Upper lobe of left lung (tissue), 6 donors: ENCODE measurements at places on chromosomes 6 and 20.

GRCh38 chr6:43773980-43774775 is 4.2 kb downstream of the VEGFA start:
- no peak for DNase-seq

DNA sequence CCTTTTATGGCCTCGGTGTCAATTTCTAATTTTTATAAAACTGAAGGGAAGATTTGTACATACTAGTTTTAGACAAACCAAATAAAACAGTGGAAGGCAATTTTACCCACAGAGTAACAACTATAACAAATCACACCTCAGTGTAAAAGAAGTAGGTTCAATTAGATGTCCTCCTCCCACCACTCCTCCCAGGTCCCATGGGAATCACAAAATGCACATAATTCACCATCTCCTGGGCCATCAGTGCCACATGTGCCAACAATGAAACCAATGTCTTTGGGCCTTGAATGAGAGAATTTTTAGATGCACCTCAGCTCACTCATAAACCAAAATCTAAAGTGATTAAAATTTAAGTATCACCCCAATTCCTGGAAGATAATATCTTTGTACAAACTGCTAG is 267.8 kb downstream of the BTBD9 start:
- DNase-seq, result no peak

DNA sequence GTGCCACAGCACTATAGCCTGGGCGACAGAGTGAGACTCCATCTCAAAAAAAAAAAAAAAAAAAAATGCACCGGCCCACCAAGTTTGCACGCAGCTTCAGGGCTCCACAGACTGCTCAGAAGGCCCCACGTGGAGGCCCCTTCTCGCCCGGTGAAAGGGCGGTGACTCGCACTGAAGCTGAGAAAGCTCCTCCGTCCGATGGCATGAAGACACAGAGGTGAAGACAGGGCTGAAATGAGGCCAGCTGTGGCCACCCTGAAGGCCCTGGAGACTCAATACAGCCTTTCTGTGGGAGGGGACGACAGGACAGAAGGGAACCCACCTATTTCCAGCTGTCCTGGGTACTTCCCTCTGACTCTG is 84.0 kb downstream of the PTPN1 start:
- no peak for DNase-seq

- no peak for DNase-seq
Observed at GRCh38 chr20:23096986-23097520, 10.9 kb upstream of the CD93 start.

GRCh38 chr6:38095054-38095453 is 275.5 kb downstream of the ZFAND3 start:
- DNase-seq, result no peak

DNA sequence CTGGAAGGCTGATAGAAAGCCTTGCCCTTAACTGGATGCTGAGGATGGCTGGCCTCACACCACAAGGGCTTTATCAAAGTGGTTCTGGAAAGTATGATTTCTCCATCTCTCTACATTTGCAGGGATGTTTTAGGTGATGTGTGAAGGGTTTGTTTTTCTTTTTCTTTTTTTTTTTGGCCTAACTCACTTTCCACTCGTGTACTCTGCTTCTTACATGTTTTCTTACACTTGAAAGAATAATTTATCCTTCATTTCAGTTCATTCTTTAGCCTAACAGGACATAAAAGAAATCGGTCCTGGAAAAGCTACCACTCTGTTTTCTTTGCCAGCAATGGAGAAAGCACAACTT is 41.2 kb downstream of the ISM1 start:
- DNase-seq, result no peak

DNA sequence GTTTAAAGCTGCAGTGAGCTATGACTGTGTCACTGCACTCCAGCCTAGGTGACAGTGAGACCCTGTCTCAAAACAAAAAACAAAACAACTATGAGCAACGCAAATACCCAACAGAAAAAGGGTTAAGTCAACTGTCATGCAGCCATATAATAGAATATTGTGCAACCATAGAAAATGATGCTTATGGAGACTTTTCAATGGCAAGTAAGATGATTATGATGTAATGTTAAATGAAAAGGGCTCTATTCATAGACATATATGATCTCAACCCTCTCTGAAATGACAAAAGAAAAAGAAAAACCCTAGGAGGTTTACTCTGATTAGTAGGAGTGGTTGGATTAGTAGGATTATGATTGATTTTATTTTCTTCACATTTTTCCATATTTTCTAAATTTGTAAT is 41.3 kb upstream of the TBC1D7 start:
- no peak for DNase-seq

DNA sequence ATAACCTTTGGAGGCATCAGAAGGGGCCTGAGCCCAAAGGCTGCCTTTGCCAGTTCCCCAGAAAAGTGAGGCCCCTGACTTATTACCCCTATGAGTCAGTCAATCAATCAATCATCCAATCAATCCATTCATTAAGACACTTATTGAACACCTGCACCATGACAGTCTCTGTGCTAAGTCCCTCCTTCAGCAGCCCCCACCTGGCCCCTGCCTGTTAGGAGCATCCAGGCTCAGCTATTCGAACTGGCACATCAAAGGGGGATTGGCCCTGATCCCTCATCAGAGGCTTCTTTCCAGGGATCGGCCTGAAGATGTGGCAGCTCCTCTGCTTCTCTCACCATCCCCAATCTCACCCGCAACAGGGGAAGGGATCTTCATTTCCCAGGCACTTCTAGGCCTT is 27.7 kb upstream of the VEGFA start:
- DNase-seq, result peak; percentile 12

- DNase-seq, result no peak
Observed at GRCh38 chr6:105884426-105884825, 201.7 kb upstream of the PRDM1 start.

DNA sequence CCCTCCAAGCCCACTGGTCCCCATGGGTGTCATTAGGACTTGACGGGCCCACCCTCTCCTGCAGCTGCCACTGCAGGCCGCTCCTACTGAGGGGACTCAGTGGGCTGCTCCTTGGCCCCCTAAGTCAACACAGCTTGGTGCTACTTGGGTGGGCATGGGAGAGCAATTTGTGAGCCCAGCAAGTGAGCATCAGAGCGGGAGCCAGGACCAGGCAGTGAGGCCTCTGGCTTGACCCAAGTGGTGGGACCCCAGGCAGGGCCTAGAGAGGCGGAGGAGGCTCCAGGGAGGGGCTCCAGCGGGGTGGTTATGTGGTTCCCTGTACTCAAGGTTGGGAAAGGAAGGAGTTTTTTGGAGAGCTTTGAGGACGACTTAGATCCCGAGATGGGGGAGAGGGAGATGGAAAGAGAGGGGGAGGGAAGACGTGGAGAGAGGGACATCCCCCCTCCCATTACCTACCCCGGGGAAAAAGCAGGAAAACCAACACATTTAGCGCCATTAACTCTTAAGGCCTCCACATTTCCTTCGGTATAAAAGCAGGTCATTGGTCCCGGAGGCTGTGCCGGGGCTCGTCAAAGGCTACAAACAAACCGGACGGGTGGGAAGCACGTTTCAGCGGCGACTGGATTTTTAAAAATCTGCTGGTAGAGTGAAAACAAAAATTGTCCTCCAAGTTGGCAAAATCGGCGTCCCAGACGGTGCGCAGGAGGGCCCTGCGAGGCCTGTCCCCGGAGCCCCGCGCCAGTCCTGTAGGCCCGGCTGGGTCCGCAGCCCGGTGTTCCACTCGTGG is 8.8 kb downstream of the FOXC1 start:
- DNase-seq, result no peak

DNA sequence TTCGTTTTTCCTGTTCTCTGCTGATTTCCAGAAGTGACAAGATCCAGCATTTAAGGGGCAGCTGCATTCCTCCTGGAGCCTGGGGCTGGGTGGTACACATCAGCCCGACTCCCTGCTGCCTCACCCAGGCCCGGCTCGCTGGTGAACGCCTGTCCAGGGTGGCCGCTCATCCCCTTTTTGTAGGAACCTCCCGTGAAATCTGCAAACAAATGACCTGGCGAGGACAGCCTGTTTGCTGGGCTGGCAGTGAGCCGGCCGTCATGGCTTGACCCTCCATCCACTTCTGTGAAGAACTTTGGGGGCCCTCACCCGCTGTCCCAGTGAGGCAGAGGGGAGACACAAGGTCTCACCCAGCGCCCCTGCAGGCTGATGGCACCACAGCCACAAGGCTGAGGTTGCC is 39.0 kb downstream of the PYGB start:
- DNase-seq, result no peak

- DNase-seq, result no peak
Observed at GRCh38 chr6:11938285-11938890, 73.7 kb upstream of the HIVEP1 start.

- no peak for DNase-seq
Observed at GRCh38 chr6:167654389-167654788, 172.3 kb upstream of the AFDN start.

GRCh38 chr6:163999475-164000125 is 585.1 kb downstream of the QKI start:
- no peak for DNase-seq

GRCh38 chr20:443223-443775 is 19.0 kb downstream of the TBC1D20 start:
- DNase-seq, result no peak

- DNase-seq, result no peak
Observed at GRCh38 chr6:169215201-169215681, 38.4 kb downstream of the THBS2 start.

DNA sequence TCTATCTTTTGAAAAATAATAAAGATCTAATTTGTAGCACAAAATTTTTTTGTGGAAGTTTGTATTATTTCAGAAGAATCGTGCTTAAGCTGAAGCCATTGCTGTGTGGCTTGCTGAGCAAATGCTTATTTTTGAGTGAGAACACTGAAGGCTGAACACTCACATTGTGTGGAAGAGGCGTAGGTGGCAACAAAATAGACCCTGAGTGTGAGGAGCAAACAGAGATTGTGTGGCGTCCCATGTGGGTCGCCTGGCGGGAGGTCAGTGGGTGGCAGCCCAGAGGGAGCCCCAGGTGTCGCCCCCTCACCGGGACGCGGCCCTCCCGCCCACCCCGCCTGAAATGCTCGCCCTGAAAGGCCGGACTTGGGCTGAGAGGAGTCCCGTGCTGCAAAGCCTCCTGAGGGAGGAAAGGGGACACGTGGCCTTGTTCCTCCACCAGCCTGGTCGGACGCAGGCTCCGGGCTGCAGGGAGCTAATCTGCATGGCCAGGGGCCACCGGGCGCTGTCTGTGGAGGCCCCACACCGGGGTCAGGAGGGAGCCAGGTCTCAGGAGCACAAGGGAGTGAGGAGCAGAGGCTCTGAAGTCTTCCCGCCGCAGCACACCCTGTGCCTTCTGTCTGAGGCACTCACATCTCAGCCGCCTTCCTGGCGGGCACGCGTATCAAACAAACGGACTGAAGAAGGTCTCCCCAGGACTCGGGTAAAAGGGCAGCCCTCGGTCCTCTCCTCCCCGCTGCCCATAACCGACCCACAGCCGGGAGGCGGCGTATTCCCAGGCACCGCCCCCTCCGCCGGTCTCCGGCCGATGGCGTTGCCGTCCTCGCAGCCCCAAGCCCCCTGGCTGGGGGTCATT is 15.9 kb downstream of the DDO start:
- peak; percentile 84 for DNase-seq

DNA sequence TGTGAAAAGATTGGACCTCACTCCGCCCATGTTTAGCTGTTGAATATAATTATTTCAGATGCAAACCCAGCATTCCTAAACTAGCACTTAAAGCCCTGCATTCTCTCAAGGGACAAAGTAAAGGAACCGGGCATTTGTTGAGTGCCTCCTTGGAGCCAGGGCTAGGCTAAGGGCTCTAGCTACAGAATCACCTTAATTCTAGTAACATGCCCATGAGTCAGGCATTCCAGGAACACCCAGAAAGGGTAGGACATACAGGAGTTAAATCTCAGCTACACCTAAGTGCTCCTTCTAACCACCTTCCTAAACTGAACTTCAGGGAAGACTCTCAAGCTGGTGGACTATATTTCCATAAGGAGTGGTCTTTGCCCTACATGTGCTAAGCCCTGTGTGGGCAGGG is 89.4 kb downstream of the SLC24A3 start:
- DNase-seq, result no peak

- DNase-seq, result no peak
Observed at GRCh38 chr6:7445885-7446461, 56.4 kb downstream of the RIOK1 start.

GRCh38 chr6:104653781-104654180 is 205.9 kb downstream of the HACE1 start:
- DNase-seq, result no peak

DNA sequence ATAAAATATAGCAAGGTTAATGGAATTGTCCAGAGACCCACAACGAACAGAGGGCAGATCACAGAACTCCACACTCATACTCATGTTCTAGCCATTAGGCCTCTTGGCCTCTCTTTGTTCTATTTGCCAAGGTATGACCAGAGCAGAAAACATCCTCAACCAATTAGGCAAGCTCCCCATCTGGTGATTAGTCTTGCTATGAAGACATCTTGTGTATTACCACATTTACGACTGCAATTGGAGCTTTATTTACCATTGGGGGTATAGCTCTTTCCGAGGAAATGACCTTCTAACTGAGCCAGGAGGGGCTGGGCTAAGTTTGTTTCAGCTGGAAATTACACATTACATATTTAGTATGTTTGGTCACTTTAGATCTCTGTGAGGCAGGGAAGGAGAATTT is 593.9 kb downstream of the CD109 start:
- DNase-seq, result no peak

DNA sequence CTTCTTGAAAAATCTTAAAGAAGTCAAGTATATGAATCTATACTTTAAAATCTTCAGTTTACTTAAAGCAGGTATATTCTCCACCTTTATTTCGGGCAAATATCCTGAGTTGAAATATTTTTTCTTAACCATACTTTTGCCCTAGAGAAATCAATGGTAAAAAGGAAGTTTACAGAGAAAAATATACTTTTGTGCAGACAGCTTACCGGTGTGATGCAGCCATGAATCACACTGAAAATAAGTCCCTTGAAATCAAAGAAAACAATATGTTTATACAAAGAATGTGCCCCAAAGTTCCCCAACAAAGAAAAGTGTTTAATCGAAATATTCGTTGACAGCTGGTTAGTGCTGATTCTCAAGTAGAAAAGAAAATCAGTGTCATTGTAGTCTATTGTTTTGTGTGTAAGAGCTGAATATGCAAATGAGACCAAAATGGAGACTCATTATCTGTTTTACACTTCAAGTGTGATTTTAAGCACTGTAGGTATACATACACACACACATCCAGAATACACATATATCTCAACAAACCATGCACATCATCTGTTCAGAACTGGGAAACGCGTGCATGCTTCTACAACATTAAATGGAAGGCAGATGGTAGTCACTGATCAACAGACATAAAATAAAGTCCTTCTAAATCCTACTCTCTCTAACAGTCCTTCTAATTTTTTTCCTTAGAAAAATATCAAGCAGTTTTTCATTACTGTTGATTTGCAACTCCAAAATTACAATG is 73.3 kb downstream of the BTBD9 start:
- DNase-seq, result no peak

DNA sequence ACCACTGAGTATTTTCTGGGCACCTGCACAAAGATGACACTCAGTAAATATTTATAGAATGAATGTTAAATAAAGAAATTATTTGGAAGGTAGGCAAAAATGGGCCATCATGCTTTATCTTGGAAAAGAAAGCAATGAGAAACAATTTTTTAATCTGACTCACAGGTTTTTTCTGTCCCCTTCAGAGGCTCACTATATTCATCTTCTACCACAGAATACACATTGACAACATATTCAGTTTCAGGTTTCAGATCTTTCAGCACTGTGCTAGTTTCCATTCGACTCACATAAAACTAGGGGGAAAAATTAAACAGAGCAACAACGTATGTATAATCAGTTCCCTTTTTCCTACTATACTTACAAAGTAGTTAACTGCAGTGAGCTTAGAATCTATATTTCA is 58.3 kb downstream of the COL12A1 start:
- DNase-seq, result no peak

GRCh38 chr6:126824226-126824625 is 294.2 kb upstream of the RSPO3 start:
- DNase-seq, result no peak
